Fibroblast of lung (primary cell): ENCODE measurements at places on chromosomes 5 and 9.

- DNase-seq, result no peak
These were observed 585.2 kb downstream of the EFNA5 start for GRCh38 chr5:107085572-107085971.

GRCh38 chr5:71972777-71973473 is 134.3 kb upstream of the MAP1B start:
- no peak for DNase-seq

DNA sequence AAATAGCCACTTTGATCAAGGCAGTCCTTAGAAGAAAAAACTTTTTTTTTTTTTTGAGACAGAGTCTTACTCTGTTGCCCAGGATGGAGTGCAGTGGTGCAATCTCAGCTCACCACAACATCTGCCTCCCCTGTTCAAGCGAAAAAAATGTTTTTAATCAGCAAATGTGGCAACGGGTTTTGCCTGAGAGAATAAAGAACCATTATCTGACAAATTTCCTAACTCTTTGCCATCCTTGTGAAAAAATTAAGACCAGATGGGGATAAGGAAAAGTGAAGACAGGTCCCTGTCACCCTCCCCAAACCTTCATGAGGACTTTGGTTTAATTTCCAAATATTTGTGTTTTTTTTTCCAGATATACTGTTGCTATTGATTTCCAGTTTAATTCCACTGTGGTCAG is 107.3 kb upstream of the SPOCK1 start:
- no peak for DNase-seq

- peak; percentile 9 for DNase-seq
These were observed 179.8 kb downstream of the ENC1 start for GRCh38 chr5:74460694-74461093.

DNA sequence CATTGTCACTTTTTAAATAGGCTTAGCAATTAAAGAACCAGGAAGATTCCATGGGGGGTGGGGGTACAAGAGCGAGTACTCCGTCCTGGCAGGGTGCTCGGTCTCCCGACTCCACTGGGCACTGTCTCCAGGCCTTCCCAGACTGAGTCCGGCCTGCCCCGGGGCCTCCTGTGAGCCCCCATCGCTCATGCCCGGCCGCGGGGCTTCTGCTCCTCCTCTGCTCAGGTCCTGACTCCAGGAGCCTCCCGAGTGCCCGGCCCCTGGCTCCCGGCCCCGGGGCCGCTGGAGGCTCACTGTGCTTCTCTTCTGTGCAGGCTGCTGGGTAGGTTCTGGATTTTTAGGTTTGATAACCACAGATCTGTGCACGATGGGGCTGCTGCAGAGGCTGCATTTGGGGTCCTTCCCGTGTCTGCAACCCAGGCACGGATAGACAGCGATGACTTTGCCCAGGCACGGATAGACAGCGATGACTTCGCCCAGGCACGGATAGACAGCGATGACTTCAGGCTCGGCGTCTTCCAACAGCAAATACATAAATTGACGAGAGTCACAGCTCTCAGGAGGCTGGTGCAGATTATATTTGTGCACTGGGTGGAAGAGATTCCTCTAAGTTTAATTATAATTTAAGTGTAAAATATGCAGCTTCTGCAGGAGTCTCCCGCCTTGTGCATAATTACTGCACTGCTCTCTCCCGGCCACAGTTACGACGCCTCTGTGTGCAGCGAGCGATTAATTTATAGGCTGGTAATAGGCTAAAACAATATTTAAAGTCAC is 74.8 kb upstream of the RXRA start:
- DNase-seq, result no peak

DNA sequence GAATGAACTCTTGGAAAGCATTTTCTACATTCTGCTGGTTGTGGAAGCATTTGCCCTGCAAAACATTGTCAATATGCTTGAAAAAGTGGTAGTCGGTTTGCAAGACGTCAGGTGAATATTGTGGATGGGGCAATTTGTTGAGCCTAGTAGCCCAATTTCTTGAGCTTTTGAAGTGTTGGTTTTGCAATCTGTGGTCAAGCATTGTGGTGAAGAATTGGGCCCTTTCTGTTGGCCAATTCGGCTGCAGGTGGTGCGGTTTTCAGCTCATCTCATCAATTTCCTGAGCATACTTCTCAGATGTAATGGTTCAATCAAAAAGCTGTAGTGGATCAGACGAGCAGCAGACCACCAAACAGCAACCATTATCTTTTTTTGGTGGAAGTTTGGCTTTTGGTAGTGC is 426.8 kb upstream of the CDH9 start:
- DNase-seq, result no peak

GRCh38 chr5:164002214-164002613 is 496.8 kb downstream of the MAT2B start:
- DNase-seq, result no peak

DNA sequence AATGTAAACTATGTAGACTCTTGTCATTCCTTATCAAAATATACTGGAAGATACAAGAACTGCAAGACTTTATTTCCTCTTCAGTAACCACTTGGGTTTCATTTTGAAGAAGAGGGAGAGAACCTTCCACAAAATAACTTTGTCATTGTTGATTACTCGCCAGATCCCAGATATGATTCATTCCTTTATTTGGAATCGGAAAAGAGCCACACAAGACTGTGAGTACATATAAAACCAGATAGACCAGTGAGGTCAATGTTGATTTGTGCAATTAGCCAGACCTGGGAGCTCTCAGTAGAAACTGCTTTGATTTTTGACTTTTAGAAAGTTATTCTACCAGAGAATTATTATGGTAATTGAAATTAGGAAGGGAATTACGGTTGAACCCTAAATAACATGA is 146.1 kb downstream of the TMEM167A start:
- DNase-seq, result peak; percentile 68

- no peak for DNase-seq
These were observed 42.0 kb downstream of the PIP5K1B start for GRCh38 chr9:68747043-68747533.

DNA sequence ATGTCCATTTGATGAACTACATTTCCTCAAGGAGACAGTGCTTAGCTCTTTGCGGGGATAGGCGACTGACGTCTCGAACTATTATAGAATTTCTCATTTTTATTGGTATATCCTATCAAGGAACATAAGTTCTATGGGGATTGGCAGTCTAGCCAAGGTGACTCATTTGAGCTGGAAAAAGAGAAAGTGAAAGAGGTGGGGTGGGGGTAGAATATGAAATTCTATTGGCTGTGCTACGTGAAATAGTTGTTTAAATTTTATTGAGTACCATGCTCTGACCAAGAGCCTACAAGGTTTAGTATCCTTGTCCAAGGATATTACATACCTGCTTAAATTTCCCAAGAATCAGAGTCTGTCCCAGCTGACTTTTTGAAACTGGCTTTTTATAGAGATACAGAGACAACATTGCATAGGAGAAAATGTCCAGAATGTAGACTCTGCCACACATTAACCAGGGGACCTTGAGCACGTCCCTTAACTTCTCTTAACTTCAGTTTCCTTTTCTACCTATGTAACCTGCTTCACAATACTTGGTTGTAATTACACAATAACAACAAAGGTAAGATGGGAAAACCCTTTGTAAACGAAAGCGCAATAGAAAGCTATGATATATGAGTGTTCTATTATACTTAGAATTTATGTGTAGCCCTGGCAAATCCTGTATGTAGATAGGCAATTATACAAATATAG is 226.4 kb upstream of the WWC1 start:
- no peak for DNase-seq

GRCh38 chr5:115579747-115580173 is 22.5 kb downstream of the TICAM2 start:
- DNase-seq, result no peak

GRCh38 chr5:163475411-163475810 is 15.0 kb downstream of the HMMR start:
- DNase-seq, result no peak

- peak; percentile 39 for DNase-seq
These were observed 53.6 kb upstream of the CDH18 start for GRCh38 chr5:20041326-20042274.

- peak; percentile 91 for DNase-seq
These were observed 68.4 kb downstream of the PAM start for GRCh38 chr5:102823441-102823874.

- DNase-seq, result peak; percentile 35
These were observed 523 bp downstream of the MAML1 start for GRCh38 chr5:179732918-179733771.

DNA sequence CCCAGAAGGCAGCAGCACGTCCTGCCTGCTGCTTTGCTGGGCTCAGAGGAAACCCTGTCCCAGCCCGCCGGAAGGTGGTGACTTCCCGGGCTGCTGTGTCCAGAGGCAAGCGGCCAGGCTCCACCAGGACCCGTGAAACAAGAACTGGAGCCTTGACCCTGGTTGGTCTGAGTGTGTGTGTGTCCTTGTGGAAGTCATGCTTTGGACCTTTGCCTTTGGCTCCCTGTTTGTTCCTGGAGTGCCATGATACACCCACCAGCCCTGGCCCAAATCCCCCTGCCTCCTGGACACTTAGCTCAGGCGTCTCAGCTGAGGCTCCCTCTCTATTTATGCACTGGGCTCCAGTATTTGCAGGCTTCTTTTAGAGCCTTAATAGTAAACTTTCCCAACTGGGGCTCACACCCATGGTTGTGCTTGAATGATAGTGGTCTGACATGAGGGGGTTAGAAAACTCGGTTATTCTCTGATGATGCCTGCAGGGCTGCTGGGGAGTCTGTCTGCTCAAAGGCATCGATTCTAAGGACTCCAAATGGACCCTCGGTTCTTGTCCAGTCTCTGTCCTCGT is 72.2 kb downstream of the C9orf50 start:
- DNase-seq, result no peak

DNA sequence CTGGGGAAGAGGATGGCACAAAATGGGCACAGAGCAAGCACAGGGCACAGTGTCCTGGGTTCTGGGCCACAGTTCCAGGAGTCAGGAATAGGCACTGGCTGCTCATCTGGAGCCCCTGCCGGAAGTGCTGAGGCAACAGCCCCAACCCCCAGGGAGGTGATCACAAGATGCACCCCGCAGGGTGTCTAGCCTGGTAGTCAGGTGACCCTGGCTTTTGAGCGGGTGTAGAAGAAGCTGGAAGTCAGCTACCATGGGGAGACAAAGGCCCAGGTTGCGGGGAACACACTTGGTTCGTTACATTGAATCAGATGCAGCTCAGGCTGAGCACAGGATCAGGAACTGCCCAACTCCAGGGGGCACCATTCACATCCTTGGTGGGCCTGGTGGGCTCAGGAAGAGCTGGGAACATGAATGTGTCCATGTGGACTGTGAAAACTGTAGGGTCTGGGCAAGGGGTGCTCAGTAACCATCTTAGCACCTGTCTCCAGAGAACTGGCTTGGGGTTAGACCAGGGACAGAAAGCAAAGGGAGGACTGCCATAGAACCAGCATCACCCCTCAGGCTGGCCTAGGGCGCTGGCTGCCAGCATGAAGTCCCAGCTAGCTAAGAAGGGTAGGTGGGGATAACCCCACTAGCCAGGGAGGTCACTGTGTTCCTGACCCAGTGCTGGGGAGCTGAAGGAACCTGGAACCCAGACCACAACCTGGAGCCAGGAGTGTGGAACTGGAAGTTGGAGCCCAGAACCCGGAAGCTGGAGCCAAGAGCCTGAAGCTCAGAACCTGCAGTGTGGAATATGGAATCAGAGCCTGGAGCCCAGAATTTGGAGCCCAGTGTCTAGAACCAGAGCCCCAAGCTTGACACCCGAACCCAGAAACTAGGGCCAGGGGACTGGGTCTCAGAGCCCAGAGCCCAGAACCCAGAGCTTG is 6.1 kb upstream of the SLC34A1 start:
- no peak for DNase-seq

DNA sequence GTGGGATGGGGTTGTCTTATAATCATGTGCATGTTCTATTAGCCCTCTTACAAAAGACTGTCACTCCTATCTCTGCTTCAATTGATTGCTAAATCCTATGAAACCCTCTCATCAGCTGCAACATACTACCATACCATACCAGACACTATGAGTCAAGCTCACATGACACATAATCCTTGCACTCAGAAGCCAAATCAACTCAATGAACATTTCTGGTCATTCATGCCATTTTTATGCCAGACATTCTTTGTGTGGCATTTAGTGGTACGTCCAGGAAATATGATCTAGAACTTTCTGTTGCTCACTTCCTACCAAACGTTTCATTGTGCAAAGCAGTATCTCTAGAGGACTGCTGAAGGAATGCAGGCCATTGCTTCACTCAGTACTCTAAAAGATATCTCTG is 159.2 kb upstream of the GNA14 start:
- peak; percentile 94 for DNase-seq

DNA sequence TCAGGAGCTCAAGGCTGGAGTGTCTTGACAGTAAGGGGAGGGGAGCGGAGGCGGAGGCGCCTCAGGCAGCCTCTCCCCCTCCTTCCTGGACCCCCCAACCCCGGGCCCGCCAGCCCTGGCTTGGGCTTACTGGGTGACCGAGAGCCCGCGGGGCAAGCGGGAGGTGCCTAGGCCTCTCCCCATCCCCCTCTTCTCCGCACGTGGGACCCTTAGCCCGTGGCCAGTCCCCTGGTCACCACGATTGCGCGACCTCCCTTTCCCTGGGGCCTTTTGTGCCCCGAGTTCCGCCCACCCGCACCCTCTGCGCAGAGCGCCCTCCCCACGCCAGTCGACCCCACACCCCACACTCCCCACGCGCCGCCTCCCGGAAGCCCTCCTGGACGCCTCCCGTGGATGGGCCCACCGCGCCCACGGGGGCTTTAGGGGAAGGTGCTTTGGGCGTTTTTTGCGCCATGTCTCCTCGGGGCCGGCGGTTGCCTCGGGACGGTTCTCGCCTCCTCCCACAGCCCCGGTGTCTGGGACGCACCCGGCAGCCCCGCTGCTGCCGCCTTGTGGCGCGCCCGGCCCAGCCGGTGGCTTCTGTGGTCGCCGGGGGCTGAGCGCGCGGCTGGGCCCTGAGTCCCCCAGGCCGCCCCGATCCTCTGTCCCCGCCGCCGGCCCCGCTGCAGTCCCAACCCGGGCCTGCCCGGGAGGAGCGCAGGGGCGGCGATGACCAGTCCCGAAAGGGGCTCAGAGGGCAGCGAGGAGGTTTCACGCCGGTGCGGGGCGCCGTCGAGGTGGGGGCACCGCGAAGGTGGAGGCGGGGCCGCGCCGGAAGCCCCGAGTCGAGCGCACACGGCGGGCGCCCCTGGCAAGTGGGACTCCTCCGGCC is 3.2 kb downstream of the TOR4A start:
- DNase-seq, result peak; percentile 32

- peak; percentile 64 for DNase-seq
These were observed 34.2 kb downstream of the CDC14B start for GRCh38 chr9:96585426-96585825.

DNA sequence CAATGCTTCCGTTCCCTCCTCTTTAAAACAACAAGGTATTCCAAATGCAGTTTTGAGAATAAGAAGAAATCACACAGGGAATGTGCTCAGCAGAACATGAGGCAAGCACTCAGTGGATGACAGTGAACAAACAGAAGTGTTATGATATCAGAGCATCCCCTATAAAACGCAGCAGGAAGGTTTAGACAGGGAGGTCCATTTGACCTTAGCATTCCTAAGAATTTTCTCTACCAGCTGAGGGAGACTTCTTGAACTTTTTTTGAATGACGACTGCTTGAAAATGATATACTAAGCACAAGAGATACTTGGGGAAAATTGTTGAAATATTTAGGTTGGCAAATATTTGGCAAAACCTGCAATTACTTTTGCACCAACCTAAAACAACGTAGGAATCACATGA is 3.9 kb downstream of the AMACR start:
- no peak for DNase-seq
